ENCODE measurements at places on chromosomes 3 and 15.

- H3K27me3 ChIP-seq = no peaks in the 10 kb centered on the region
- H3K4me3 ChIP-seq = no peak overlapping the region
- no peak overlapping the region for H3K27ac ChIP-seq
- H3K4me1 ChIP-seq = no peaks in the 10 kb centered on the region
- no peak for DNase-seq
Observed at GRCh38 chr15:33425142-33425541, 114.4 kb downstream of the RYR3 start.

- H3K4me3 ChIP-seq = no peak overlapping the region
- H3K27ac ChIP-seq = peak overlapping the region; percentile 86
- no peak for DNase-seq
- H3K4me1 ChIP-seq = no peaks in the 10 kb centered on the region
- H3K36me3 ChIP-seq = no peaks in the 10 kb centered on the region
- no peaks in the 10 kb centered on the region for H3K27me3 ChIP-seq
Observed at GRCh38 chr3:73513260-73513659, 111.5 kb downstream of the PDZRN3 start.

DNA sequence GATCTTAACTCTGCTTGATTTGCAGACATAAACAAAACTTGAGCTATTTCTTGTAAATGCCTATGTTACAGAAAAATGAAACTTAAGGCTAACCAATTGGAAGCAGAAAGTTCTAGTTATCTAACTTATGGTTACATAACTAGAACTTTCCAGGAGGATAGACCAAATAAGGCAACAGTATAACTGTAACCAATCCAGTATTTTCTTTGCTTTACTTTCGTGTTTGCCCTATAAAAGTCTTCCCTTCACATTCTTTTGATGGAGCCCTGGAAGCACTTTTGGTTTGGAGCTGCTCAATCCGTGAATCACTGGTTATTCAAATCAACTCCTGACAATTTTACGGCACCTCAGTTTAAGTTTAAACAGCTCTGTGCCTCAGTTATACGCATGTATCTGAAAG, 164.6 kb downstream of the SUCLG2 start:
- H3K4me3 ChIP-seq = no peak overlapping the region
- peaks cover 11% of the 10 kb centered on the region for H3K4me1 ChIP-seq
- H3K36me3 ChIP-seq = no peaks in the 10 kb centered on the region
- no peaks in the 10 kb centered on the region for H3K27me3 ChIP-seq
- H3K27ac ChIP-seq = peak overlapping the region; percentile 25

- DNase-seq = no peak
- H3K4me3 ChIP-seq = peak overlapping the region; percentile 4
- peaks cover 58% of the 10 kb centered on the region for H3K4me1 ChIP-seq
- H3K27me3 ChIP-seq = no peaks in the 10 kb centered on the region
- H3K36me3 ChIP-seq = no peaks in the 10 kb centered on the region
Observed at GRCh38 chr3:119662604-119663373, 2.4 kb upstream of the POPDC2 start.

DNA sequence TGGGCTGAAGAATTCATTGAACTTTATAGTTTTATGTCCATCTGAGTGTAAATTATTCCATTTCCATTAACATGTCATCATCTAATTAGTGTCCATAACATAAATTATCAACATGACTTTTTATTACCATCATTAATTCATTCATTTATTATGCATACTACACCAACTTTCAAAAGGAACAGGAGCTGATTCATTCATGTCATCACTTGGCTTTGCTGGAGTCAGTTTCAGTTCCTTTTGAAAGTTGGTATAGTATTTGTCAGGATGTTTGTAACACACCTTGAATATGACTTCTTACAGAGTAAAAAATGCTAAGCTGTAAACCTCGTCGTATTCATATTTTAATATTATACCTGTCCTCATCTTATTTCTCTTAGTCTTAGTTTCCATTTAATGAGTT, 298.0 kb upstream of the RBMS3 start:
- no peaks in the 10 kb centered on the region for H3K27me3 ChIP-seq
- no peaks in the 10 kb centered on the region for H3K4me1 ChIP-seq
- H3K36me3 ChIP-seq = no peaks in the 10 kb centered on the region
- no peak overlapping the region for H3K4me3 ChIP-seq

DNA sequence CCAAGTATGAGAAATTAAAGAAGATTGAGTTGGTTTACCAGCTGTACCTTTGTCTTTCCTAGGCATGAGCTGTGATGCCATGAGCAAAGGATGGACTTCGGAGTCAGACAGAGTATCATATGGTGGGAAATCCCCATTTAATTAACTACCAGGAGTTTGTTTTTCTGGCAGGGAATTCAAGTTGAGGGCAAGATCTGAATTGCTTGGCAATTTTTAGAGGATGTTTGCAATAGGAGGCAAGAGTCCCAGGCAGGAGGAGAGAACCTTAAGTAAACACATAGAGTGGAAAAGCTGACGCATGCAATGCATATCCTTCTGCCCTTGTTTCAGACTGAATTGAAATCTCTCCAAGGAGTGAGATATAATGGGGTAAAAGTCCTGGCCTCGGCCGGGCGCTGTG, 569.7 kb upstream of the MDFIC2 start:
- H3K36me3 ChIP-seq = no peaks in the 10 kb centered on the region
- no peak overlapping the region for H3K4me3 ChIP-seq
- no peaks in the 10 kb centered on the region for H3K27me3 ChIP-seq
- H3K27ac ChIP-seq = no peak overlapping the region

DNA sequence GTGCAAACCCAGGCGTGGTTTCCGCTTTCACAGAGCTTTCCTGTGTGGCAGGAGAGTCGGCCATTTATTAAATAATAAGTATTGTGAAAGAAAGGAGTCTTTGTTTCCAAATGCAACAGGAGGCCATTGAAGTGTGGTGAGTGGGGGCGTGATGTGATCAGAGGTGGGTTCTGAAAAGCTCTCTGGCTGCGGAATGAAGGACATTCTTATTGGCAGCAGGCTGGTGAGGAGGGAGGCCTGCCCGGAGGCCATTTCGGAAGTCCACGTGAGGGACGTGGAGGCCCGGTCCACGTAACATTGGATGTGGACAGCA, 11.1 kb downstream of the ARNT2 start:
- peaks cover 9% of the 10 kb centered on the region for H3K4me1 ChIP-seq
- no peak overlapping the region for H3K27ac ChIP-seq
- no peaks in the 10 kb centered on the region for H3K36me3 ChIP-seq
- DNase-seq = no peak

GRCh38 chr3:124664804-124665203, 65.4 kb upstream of the UMPS start:
- DNase-seq = no peak
- H3K27ac ChIP-seq = no peak overlapping the region
- no peaks in the 10 kb centered on the region for H3K4me1 ChIP-seq
- H3K27me3 ChIP-seq = no peaks in the 10 kb centered on the region

- no peak for DNase-seq
- H3K4me1 ChIP-seq = no peaks in the 10 kb centered on the region
- H3K27ac ChIP-seq = no peak overlapping the region
- H3K27me3 ChIP-seq = no peaks in the 10 kb centered on the region
- no peak overlapping the region for H3K4me3 ChIP-seq
Observed at GRCh38 chr3:16430717-16431630, 82.5 kb downstream of the RFTN1 start.

DNA sequence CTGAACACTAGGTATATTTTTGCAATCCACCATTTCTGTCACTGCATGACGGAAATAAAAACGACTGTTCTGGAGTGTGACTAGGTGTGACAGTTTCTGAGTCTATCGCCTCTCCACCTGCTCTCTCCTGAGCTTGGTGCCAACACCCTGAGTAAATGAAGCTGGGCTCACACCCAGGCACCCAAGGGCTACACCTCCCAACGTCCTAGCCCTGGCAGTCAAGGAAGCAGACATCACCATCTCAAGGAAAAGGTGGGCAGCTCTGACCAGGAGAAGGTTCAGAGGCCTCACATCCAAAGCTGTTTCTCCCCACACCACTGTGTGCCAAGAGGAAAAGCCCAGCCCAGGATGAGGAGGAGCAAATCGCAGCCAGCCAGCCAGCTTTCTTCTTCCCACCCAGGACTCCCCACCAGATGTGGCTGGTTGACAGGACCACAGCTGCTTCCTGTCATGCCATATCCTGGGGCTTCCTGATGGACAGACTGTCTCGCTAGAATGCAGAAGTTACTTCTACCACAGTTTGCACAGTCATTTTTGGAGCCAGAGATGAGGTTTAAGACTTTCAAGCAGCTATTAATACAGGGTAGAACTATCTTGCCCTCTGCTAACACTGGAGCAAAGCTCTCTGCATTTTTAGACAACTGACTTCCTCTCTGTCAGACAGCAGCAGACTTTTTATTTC, 3.3 kb downstream of the SCAMP2 start:
- DNase-seq = peak; percentile 88
- no peaks in the 10 kb centered on the region for H3K36me3 ChIP-seq
- H3K4me3 ChIP-seq = no peak overlapping the region
- peak overlapping the region; percentile 37 for H3K27ac ChIP-seq
- H3K27me3 ChIP-seq = no peaks in the 10 kb centered on the region

DNA sequence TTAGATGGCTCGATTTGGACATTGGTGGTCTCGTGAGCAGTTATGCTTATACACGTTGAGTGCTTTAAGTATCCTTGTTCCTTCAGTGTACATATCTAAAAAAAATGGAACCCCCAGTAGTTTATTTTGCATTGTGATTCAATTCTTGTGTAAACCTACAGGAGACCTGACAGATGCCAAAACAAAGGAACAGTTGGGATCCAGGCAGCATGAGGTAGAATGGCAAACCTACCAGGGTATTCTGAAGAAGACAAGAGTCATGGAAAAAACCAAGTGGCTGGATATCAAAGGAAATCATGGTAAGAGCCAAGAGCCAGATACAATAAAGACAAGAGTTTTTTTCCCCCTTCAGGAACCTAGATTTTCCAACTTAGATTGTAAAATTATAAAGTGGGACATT, 2.0 kb downstream of the TMEM62 start:
- no peaks in the 10 kb centered on the region for H3K27me3 ChIP-seq
- no peak overlapping the region for H3K4me3 ChIP-seq
- DNase-seq = no peak
- peaks cover 35% of the 10 kb centered on the region for H3K36me3 ChIP-seq
- no peaks in the 10 kb centered on the region for H3K4me1 ChIP-seq

- no peak for DNase-seq
- H3K27me3 ChIP-seq = no peaks in the 10 kb centered on the region
- H3K4me3 ChIP-seq = no peak overlapping the region
- no peaks in the 10 kb centered on the region for H3K4me1 ChIP-seq
- H3K36me3 ChIP-seq = no peaks in the 10 kb centered on the region
Observed at GRCh38 chr3:173938616-173939015, 541.1 kb downstream of the NLGN1 start.

DNA sequence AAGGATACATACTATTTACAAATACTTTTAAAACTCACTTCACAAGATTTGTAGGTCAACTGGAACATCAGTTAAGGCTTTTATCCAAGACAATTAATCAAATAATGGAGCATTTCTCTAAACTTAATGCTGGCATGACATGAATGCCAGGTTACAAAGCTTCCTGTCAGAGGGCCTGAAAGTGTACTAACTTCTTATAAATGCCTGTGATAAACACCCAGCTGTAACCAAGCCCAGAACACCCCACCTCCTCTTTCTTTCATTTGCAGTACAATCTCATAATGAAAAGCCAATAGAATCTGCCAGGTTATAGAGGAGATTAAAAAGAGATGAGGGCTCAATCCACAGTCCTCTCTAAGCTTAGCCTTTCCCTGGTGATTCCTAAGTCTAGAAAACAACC, 214.4 kb downstream of the OSBPL10 start:
- H3K27me3 ChIP-seq = no peaks in the 10 kb centered on the region
- no peak overlapping the region for H3K27ac ChIP-seq
- H3K4me3 ChIP-seq = no peak overlapping the region

DNA sequence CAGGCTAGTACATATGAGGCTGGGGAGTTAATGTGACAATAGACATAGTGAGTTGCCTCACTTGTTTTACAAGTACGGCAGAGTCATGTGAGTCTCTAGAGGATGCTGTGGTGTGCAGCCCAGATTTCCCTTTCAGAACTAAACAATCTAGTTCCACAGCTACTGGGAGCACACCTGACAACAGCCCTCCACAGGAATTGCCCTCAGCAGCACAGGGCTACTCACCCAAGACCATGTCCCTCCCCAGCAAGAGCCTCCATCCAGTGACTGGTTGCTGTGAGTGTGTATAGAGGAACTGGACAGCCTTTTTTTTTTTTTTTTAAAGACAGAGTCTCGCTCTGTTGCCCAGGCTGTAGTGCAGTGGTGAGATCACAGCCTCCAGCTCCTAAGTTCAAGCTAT, 40.2 kb upstream of the UBE2E2 start:
- no peaks in the 10 kb centered on the region for H3K27me3 ChIP-seq
- no peaks in the 10 kb centered on the region for H3K36me3 ChIP-seq
- no peak overlapping the region for H3K4me3 ChIP-seq
- H3K4me1 ChIP-seq = peaks cover 9% of the 10 kb centered on the region
- no peak for DNase-seq

DNA sequence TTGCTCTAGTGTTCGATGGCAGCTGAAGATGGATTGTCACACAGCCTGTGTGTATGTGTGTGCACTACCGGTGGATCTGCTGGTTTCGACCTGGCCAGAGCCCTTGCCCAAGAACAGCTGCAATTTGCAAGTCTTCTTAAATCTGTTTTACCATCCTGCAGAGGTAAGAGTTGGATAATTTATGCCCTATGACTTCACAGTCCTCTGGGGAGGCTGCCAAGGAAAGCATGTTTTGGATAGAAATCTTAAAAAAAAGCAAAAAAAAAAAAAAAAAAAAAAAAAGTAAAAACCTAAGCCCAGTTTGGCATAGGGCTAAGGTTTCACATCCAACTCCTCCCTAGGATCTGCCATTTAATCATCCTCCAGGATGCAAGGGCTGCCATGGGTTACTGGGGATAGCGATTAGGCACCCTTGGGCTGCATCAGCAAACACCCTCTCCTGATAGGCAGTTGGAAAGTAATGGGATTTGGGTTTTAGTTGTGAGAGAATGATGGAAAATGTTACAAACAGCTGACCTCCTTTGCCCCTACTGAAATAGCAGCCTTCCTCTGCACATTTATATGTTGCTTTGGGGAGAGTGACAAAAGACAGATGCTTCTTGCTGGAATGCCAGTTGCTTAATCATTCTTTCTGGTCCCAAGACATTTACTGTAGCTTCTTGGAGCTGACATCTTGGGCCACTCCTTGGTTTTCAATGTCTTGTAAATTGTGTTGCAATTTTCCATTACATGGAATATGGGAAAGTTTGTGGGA, 35.4 kb downstream of the CD200R1L start:
- H3K36me3 ChIP-seq = no peaks in the 10 kb centered on the region
- peak; percentile 83 for DNase-seq
- H3K27me3 ChIP-seq = no peaks in the 10 kb centered on the region
- peak overlapping the region; percentile 82 for H3K27ac ChIP-seq
- H3K4me3 ChIP-seq = no peak overlapping the region

- no peak overlapping the region for H3K4me3 ChIP-seq
- H3K27me3 ChIP-seq = no peaks in the 10 kb centered on the region
- H3K4me1 ChIP-seq = peaks cover 9% of the 10 kb centered on the region
- DNase-seq = no peak
Observed at GRCh38 chr15:86906376-86906775, 826.7 kb downstream of the AGBL1 start.

- peaks cover 100% of the 10 kb centered on the region for H3K4me1 ChIP-seq
- H3K36me3 ChIP-seq = peaks cover 9% of the 10 kb centered on the region
- no peak for DNase-seq
- no peak overlapping the region for H3K4me3 ChIP-seq
- H3K27me3 ChIP-seq = no peaks in the 10 kb centered on the region
- peak overlapping the region; percentile 49 for H3K27ac ChIP-seq
Observed at GRCh38 chr3:185929192-185930151, 8.3 kb downstream of the TRA2B start.

GRCh38 chr15:40323953-40324937, 753 bp downstream of the INAFM2 start:
- no peaks in the 10 kb centered on the region for H3K36me3 ChIP-seq
- peaks cover 68% of the 10 kb centered on the region for H3K4me1 ChIP-seq
- H3K4me3 ChIP-seq = peak overlapping the region; percentile 96
- no peaks in the 10 kb centered on the region for H3K27me3 ChIP-seq
- peak overlapping the region; percentile 99 for H3K27ac ChIP-seq

- H3K36me3 ChIP-seq = no peaks in the 10 kb centered on the region
- H3K27ac ChIP-seq = no peak overlapping the region
Observed at GRCh38 chr3:58494107-58494506, 2.2 kb downstream of the KCTD6 start.

Measured in sigmoid colon (tissue), 7 donors.